ENCODE measurements at places on chromosomes 5 and 9.

DNA sequence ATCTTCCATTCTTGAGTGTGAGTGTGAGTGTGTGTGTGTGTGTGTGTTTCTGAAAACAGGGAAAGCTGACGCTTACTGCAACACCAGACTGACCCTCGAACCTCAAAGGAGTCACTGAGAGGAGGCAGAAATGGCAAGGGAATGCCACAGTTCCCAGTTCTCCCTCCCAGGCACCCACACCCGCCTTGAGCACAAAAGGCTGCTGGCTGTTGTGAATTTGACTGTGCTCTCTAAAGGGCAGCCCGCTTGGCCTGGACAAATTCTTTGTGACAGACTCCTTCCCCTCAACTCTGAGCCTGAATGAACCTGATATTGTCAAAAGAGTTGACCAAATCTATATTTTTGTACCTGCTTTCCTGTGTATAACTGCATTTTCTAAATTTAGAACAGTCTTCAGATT lies 245.7 kb upstream of the IRX2 start:
- DNase-seq: no peak

GRCh38 chr5:174191076-174191475 lies 145.6 kb downstream of the NSG2 start:
- no peak for DNase-seq

DNA sequence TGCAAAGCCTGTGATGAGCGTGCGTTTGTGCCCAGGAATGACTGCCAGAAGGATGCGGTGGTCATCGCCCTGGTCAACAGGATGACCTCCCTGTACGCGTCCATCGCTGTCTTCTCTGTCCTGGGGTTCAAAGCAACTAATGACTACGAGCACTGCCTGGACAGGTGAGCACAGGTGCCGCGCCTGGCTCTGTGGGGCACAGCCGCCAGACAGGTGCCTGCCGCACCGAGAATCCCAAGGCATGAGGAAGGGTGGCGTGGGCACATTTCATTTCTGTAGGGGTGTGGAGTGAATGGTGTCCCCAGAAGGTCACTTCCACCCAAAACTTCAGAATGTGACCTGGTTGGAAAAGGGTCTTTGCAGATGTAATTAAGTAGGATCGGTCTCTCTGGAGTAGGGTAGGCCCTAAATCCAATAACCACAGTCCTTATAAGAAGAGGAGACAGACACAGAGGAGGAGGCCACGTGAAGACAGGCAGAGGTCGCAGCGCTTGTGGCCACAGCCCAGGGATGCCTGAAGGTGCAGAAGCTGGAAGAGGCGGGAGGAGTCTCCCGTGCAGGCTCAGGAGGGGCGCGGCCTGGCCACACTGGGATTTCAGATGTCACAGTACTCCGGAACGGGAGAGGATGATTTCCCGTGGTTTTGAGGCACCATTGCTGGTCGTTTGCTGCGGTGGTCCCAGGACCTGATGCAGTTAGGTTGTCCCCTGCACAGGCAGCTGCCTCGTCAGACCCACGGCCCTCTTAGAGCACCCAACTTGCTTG lies 15.5 kb downstream of the SLC6A18 start:
- no peak for DNase-seq

GRCh38 chr5:15966066-15966640 lies 213.4 kb downstream of the MARCHF11 start:
- DNase-seq: no peak

- DNase-seq: no peak
Measured at GRCh38 chr9:34715639-34716215, 5.8 kb upstream of the CCL21 start.

DNA sequence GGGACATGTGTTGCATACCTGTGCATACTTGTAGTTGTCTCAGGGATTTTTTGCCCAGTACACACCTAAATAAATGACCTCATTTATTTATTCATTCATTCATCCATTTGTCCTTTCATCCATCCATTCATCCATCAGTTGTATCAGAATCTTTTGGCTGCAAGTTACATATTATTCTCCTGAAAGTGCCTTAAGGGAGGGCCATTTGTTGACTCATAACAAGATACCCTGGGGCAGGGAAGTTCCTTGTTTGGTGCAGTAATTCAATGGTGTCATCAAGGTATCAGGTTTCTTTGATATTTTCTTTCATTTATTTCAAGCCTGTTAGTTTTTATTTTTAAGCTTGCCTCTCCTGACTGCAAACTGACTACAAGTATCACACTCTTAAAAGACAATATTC lies 597.9 kb upstream of the TLE4 start:
- DNase-seq: no peak

DNA sequence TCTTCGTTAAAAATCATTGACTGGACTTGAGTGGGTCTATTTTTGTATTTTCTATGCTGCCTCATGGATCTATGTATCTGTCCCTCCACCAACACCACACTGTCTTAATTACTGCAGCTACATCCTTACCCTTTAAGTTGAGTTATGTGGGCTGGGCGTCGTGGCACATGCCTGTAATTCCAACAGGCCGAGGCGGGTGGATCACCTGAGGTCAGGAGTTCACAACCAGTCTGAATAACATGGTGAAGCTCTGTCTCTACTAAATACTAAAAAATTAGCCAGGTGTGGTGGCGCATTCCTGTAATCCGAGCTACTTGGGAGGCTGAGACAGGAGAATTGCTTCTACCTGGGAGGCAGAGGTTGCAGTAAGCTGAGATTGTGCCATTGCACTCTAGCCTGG lies 48.2 kb downstream of the XRCC4 start:
- DNase-seq: no peak

GRCh38 chr5:135883441-135883840 lies 12.2 kb downstream of the IL9 start:
- no peak for DNase-seq

GRCh38 chr9:36218411-36218901 lies 27.7 kb downstream of the CLTA start:
- DNase-seq: peak; percentile 82

DNA sequence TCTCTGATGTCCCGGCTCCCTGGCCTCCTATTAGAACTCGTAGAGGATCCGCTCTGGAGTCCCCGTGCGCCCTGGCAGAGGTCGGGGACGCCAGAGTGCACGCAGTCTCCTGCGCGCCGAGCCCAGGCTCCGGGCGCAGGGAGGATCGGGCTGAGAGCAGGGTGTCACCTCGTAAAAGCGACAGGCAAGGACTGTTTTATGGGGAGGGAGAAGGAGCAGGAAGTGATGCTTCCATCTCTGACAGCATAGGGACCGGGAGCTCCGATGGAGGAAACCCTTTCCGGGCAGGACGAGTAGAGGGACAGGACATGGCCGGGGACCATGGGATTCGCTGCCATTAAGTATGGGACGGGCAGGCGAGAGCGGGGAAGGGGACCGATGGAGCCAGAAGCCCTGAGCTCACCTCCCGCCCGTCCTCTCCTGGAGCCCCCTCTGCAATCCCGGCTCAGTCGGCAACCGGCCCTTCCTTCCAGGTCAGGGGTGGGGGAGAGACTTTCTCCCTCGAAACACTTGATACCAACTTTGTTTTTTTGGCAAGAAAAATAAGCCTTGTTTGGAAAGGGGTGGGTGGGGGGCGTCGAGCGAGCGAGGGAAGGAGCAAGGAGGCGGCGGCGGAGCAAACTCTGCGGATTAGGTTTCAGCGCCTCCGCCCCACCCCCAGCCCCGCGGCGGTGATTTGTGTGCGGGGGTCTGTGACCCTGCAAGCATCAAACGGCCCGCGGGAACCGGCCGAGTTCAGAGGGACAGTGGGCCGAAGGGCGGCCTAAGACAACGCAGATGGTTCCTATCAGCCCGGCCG lies 12.6 kb downstream of the LMX1B start:
- no peak for DNase-seq

DNA sequence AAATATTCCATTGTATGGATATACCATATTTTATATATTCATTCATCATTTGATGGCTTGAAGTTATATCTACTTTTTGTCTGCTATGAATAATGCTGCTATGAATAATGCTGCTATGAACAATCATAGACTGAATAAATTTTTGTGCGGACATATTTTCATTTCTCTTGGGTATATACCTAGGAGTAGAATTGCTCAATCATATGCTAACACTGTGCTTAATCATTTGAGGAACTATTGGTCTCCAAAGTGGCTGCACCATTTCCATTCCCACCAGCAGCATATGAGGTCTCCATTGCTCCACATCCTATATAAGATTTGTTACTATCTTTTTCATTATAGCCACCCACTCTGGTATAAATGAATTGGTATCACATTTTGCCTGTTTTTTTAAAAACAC lies 18.3 kb upstream of the TEK start:
- DNase-seq: no peak

DNA sequence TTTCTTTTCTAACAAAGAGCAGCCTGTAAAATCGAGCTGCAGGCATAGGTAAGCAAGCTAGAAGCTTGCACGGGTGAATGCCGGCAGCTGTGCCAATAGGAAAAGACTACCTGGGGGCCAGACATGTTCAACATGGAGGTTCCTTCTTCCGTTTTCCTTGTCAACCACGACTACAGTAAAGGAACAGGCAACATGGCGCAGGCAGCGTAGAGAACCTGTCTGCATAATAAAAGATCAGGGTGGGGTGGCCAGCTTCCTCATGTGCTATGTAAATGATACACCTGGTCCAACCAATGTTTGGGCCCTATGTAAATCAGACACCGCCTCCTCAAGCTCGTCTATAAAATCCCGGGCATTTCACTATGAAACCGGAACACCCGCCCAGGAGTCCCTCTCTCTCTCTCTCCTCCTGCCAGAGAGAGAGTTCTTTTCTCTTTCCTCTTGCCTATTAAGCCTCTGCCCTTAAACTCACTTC lies 103.8 kb upstream of the LIFR start:
- DNase-seq: no peak

- DNase-seq: peak; percentile 72
Measured at GRCh38 chr5:79857714-79858409, 133.2 kb downstream of the MTX3 start.

GRCh38 chr5:153953411-153953810 lies 85.3 kb downstream of the FAM114A2 start:
- DNase-seq: no peak

DNA sequence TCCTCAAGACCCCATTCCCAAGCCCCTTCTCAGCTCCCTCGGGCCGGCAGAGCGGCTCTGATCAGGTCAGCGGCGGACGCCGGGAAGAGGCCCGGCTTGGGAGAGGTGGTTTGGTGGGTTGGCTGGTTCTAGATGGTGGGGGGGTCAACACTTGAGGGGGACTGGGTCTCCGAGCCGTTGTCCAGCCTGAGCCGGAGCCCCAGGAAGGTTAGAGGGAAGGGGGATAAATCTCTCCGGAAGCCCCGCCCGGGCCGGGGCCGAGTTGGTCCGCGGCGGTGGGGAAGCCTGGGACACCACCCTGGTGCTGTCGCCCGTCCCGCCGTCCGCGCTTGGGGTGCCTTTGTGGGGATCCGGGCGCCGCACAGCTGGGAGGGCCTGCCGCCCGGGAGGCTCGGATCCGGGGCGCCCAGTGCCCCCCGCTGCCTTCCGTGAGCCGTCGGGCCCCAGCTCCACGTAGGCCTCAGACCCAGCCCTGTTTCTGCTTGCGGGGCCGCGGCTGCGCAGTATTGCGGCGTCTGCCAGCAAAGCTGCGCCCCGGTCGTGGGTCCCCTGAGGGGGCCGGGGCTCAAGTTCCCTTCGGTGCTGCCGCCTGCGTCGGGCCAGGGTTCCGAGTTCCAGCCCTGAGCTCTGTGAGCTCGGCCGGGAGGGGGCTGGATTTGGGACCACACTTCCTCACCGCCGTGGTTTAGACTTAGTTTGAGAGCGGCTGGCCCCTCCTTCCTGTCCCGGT lies 542 bp upstream of the TRIM52 start:
- DNase-seq: peak; percentile 48

GRCh38 chr5:16995372-16995771 lies 59.3 kb upstream of the MYO10 start:
- no peak for DNase-seq

DNA sequence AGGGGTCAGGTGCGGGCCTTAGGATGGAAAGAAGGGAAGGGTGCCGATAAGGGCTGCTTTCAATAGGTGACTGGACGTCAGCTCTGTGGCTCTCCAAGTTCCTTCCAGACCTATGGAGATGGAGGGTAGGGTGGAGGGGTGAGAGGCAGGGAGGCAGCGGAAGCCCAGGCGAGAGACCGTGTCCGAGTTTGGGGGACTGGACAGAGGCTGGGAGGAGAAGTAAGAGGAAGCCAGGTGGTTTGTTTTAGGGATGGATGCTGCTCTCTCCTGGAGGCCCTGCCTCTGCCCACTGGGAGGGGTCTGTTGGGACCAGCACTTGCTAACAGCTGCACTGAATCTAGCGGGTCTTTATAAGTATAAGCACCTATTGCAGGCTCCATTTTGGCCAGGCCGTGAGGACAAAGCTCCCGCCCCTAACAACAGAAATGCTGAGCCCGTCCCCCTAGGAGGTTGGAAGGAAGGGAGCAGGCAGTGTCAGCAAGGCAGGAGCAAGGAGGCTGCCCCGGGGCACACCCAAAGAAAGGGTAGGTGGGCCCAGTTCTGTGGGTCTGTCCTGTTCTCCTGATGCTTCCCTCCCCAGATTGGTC lies 167.5 kb downstream of the DAB2IP start:
- peak; percentile 50 for DNase-seq

DNA sequence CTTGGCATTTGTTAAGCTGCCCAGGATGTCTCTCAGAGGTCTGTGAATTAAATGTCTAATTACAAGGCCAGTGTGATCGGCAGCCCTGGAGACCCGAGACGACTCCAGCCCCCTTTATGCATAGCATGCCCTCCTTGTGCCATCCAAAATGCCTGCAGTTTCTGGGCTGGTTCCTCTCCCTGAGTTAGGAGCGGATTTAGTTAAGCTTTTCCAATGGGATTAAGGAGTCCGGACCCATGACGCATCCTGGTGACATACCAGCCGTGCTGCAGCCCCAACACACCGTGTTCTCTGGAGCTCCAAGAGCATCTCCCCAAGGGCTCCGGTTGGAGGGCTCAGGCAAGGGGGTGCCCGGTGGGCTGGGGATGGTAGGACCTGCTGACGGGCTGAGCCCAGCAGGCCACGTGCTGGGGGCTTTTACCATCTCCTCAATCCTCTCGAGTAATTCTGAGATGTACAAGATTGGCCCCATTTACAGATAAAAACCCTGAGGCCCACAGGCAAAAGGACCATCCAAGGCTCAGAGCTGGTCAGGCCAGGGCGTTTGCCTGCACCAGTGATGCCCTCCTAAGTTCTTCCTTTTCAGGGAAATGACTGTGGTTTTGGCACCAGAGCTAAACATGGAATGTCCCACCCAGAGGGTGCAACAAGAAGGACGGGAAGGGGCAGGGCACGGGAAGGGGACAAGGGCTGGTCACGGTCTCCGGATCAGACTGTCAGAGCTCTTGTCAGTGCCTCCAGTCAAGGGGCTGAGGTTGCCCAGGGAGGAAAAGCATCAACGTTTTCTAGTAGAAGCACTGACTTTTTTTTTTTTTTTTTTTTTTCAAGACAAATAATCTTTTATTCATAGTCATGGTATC lies 82.6 kb upstream of the PHYKPL start:
- no peak for DNase-seq

GRCh38 chr5:29811914-29812679 lies 1381.4 kb upstream of the CDH6 start:
- peak; percentile 75 for DNase-seq

DNA sequence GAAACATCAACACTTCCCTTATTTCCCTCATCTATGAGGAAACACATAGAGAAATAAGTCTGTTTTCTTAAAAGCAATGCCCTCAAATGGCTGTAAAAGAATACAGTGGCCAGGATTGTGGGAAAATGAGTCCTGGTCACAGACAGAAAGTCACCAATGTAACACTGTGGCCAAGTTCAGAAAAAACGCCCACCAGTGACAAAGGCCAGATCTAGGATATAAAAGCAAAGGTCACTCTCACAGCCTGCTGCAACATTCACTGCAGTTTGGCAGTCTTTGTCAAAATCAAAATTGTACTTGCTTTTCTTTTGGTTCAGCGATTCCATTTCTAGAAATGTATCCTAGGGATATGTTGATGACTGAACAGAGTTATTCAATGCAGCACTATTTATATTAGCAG lies 30.5 kb downstream of the TSSK1B start:
- no peak for DNase-seq

GRCh38 chr9:113511856-113512761 lies 48.6 kb downstream of the RGS3 start:
- peak; percentile 45 for DNase-seq
